D721Med (cell line): ENCODE measurements at places on chromosomes 7 and 10.

DNA sequence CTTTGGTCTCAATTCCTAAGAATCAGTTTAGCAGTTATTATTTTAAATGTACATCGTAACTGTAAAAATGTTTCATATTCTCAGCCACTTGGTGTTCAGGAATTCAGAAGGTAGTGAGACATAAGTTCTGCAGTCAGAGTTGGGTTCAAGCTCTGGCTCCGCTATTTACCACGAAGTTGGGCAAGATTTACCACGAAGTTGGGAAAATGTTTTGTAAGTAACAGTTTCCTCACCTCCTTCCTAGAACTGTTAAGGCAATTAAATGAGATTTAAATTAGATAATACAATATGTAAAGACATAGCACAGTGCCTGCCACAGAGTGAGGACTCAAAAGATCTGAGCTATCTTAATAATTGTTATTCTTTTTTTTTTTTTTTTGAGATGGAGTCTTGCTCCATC lies 16.3 kb upstream of the ABLIM1 start:
- DNase-seq = no peak

DNA sequence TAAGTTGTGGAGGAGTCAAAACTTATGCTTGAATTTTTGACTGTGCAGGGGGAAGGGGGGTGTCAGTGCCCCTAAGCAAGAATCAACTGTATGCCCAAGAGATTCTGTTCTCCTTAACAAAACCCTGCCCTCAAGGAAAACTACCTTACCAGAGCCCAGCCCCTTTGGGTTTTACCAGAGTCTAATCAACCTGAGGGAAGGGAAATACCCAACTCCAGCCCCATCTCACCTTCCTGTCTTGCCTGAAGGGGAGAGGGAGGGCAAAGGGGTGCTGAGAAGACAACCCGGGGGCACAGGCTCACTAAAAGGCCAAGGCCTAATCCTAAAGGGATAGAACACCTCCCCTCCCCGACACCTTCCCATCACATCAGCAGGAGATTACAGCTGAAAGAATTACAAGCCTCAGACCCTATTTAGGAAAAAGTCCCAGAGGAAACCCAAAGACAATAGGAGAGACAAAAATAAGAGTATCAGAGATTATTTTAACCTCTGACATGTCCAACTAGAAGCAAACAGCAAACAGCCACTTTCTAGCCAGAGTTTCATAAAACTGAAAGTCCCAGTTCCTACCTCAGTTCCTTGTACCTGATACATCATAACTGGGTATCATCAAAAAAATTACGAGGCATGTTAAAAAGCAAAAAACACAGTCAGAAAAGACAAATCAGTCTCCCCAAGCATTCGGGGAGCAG lies 26.8 kb upstream of the C7orf33 start:
- DNase-seq = no peak

DNA sequence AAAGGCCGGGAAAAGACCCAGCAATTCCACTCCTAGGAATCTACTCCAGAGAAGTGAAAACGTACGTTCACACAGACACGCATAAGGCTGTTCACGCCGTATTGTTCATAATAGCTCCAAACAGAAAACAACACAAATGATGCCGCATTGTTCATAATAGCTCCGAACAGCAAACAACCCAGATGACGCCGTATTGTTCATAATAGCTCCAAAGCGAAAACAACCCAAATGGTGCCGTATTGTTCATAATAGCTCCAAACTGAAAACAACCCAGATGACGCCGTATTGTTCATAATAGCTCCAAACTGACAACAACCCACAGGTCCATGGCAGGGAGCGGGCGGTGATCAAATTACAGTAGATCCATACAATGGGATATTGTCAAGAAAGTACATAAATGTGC lies 85.2 kb upstream of the DNAAF5 start:
- DNase-seq = no peak

DNA sequence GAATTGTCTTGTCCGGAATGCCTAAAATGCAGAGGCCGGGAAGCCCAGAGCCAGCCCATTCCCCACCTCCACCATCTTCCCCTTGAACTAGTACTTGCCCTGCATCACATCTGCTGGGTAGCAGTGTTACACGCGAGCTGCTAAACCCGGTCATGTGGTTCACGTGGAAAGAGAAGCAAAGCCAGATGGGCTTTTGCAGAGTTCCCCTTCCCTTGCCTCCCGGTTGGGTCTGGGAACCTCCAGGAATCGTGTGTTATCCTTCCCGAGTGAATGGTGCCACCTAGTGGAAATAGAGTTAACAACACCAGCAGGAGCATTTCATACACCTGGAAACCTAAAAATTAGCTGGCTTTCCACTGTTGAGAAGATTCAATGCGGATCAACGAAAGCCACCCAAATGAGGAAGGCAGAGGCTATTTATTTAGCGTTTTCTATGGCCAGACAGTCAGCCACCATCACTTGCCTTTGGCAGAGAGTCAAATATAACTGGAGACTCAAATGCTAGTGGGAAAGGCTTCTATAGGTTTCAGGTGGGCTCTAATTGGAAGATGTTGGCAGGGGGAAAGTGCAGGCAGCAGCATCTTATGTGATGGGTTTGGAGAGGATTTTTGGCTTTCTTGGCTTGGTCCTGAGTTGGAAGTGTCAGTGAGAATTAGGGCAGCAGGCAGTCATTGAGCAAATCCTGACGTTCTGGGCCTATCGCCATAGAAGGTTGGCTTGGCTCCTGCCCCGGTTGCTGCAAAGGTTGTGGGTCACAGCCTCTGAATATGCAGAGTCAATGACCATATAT lies 12.9 kb upstream of the DENND2A start:
- no peak for DNase-seq

DNA sequence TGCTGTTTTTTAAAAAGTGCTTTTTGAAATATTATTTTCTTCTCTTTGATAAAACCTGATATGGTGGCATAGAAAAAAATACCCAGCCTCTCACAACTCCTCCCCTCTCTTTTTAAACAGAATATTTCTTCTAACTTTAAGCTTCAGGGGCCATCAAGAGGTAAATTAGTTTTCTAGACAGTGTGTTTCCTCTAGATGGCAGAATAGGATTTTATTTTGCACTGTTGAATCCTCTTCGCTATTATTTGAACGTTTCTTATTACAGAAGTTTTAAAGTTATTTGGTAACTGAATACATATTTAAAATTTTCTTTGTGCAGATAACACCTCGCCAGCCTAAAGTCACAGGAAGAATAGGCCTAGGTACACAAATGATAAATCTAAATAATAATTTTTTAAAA lies 30.3 kb downstream of the ARL5B start:
- no peak for DNase-seq

DNA sequence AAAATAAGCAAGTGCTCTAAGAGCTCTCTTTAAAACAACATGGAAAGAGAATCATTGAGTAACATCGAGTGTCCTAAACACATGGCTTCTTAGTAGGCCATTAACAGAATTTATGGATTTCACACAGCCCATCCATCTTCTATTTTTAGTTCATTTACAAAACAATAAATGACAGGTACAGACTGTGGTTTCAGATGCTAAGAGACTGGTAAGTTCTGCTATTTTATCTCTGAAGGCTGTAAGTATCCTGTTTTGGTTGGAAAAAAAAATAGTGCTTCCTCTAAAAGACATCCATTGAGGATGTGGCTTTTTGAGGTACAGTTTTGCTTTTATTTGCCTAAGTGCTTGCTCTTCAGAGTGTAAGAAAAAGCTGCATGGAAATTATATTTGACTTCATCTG lies 27.4 kb upstream of the GNAI1 start:
- DNase-seq = no peak

GRCh38 chr10:70442332-70442988 lies 979 bp upstream of the NODAL start:
- DNase-seq = no peak

DNA sequence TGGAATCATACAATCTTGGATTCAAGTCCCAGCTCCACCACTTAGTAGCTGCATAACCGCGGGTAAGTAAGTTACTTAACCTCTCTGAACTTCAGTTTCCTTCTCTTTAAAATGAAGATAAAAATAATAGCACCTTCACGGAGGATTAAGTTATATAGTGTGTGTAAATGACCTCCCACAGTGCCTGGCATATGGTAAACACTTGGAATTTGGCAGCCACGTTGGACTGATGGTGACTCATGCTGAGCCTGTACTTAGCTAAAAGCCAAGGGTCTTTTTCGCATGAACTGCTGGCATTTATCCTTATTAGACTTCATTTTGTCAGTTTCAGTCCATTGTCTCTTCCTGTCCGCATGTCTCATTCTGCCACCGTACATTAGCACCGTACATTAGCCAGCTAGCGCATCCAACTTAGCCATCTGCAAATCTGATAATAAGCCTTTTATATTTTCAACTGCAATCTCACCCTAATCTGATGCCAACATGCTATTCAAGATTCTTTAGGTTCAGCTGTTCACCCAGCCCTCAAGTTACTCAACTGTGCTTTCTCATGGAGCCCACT lies 11.2 kb downstream of the SLC13A4 start:
- no peak for DNase-seq

DNA sequence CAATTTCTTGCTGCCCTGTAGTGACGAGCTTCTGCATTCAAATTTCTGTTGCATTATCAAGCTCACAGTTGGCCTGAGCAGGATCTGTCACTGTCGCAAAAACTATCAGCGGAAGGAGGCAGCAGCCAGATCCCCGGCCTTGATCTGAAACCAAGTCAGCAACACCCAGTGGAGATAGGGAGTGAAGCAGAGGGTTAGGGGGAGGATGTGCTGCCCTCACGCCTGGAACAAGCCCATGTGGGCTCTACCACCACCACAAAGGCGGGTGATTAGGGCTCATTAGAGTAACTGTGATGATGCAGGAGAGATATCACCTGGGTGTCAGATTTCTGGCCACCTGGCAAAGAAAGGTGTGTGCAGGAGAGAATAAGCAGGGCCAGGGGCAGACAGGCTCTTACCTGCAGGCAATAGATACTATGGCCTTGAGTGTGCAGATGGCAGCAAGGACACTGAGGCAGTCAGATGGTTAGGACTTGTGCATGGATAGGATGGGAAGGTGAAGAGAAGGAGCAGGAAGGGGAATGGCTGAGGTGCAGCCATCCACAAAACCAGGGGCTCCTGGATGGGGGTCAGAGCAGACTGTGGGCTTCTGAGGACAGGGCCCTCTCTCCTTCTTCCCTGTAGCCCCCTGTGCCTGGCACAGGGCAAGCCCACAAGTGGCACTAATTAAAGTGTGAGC lies 417.3 kb downstream of the RPS24 start:
- no peak for DNase-seq

GRCh38 chr10:3836222-3836820 lies 51.3 kb upstream of the KLF6 start:
- no peak for DNase-seq

GRCh38 chr7:74479066-74479781 lies 25.5 kb downstream of the GTF2IRD1 start:
- DNase-seq = no peak

- DNase-seq = no peak
Observed at GRCh38 chr10:51139176-51139575, 64.9 kb downstream of the PRKG1 start.

DNA sequence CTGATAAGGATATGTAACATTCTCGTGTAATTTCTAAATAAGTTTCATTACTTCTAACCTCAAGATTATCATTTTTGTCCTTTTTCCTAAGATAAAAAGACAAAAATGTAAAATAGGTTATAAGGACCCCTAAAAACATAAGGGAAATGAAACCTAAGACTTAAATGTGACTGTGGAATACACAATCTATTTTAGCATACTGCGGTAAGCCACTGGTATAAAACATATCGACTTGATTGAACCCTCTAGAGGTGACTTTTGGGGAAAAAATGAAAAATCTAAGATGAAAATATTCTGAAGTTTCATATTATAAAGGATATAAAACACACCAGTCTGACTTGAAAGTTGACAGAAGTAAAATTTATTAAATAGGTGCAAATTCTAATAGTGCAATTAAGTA lies 1.9 kb downstream of the NAMPT start:
- DNase-seq = no peak

DNA sequence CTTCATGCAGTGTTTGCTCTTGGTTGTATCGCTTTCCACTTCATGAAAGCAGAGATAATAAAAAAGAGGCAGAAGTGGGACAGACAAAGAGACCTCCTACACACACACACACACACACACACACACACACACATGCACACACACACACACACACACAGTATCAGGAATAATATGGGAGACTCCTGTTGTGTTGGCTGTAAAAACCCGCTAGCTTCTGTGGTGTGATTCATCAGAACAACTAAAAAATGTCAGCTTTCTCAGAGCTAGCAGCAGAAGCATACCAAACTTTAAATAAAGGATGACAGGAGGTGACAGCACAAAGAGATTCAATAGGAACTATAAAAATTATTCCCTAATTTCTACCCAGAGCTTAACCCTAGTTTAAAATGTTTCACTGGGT lies 148.2 kb upstream of the LRRTM3 start:
- DNase-seq = no peak

- DNase-seq = no peak
Observed at GRCh38 chr10:110916554-110917346, 2.2 kb downstream of the BBIP1 start.

- no peak for DNase-seq
Observed at GRCh38 chr7:110604885-110605284, 486.0 kb upstream of the LRRN3 start.
